ENCODE measurements at places on chromosomes 5 and 9.

- no peak for DNase-seq
These were observed 3.5 kb downstream of the LMX1B start for GRCh38 chr9:126617003-126617822.

GRCh38 chr5:155948576-155948975 lies 378.4 kb upstream of the SGCD start:
- DNase-seq = no peak

DNA sequence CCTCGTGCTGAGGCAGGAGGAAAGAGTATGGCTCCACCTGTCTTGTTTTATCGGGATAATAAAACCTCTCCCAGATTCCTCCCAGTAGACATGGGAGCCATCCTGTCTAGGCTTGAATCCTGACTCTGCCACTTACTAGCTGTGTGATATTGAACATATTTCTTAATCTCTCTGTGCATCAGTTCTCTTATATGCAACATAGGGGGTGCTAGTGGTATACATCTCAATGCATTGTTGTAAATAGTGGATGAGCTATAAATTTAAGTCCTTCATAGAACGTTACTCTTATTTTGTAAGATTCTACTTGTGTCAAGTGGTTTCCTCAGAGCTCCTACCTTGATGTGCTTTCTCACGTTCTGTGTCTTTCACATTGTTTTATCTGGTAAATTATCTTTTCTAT lies 417.7 kb upstream of the POU5F2 start:
- no peak for DNase-seq

DNA sequence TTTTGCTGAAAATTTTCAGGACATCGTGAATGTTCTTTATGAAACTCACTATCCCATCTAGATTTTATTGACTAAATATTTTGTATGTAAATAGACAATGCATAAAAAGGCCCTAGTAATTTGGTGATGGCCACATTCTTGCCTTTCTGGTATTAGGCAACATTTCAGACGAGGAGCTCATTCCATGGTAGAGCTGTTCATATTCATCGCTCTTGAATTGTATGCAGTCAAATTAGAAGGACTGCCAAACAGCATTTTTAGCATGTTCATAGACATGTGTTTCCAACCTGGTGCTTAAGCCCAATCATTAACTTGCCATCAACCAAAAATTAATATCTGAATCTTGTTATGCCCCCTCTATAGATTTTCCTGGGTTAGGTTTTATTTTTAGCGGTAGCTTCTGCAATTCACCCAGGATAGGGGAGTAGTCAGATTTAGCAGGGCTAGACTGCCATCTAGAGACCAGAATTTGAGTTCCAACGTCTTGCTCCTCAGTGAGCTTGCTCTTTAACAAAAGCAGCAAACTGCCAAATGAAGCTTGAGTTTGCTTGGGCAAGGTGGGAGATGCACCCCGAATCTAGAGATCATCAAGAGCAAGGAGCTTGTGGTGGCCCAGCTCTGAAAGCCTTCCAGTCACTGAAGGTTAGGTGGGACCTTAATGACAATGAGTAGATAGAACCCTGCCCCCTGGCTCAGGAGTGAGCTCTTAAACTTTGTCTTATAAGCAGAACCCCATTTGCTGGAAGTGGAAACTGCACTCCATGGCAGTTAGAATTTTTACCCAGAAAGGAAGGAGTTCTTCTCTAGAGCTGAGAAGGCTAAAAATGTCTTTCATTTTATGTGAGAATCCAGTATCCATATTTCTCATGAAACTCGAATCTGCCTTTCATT lies 456.2 kb downstream of the RASEF start:
- DNase-seq = peak; percentile 38

DNA sequence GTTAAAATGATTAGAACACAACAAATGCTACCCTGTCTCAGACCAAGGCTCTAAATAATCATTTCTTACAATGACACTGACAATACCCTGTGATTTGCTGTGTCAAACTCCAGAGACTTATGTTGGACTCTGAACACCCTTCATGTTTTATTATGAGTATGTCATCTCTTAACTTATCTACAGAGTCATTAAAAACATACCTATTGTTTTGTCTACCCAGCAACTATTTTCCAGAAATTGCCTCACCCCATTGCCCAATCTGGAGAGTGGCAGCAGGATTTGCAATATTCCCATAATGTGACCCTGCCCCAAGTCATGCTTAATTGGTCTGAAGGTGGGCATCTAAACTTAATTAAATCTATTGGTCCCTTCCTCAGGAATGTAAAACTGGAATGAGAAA lies 23.0 kb upstream of the KIF2A start:
- DNase-seq = no peak

DNA sequence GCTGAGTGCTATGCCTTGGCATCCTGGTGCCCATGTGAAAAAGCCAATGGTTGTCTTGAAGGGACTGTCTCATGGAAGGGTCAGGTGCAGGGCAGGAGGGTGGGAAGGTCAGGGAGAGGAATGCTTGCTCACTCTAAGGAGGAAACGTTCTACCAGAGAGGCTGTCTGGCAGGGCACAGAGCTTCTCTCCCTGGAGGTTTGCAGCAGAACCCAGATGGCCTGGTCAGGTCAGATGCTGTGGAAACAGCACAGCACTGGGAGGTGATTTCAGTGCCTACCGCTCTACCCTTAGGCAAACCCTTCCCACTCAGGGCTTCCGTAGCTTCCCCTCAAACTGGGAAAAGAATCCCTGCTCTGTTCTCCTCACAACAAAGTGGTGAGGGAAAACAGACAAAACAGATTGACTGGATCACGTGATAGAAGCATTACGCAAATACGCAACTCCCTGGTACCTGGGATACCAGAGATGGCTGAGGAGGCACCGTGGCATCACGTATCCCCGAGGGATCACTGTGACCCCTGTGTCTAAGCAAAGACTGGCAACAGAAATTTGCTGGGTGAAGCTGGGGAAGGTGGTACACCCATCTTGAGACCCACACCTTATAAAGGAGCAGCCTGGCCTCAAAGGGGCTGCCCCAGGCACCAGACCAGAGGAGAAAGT lies 3.9 kb upstream of the MGAT1 start:
- DNase-seq = no peak

GRCh38 chr9:131809941-131810344 lies 70.1 kb upstream of the RAPGEF1 start:
- no peak for DNase-seq

DNA sequence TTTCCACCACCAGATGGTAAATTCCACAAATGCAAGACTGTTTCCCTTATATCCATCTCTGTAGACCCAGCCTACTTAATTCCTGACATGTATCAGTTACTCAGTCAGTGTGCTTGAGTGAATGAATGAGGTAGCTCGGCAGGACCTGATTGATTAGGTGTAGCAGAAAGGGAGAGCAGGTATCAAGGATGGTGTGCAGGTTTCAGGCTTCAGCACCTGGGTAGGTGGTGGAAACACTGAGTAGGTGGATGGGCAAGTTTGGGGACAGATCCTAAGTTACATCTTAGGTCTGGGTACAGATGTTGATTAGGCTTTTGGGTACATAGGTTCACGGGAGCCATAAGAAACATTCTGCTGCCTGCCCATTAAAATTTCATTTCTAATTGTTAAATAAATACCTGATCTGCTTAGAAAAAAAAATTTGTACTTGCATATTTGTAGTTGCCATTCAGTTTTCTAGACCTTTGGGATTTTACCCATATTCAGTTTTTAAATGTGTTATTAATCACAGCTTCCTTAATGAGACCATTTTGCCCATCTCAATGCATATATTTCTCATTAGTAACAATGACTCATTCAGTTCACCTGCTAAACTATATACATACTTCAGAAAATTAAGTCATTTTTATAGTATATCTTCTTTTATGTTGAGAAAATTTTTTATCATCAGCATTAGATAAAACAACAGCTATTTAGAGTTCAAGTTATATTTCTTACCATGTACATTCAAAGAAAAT lies 111.8 kb downstream of the INIP start:
- DNase-seq = no peak

GRCh38 chr5:175797521-175798038 lies 73.8 kb upstream of the CPLX2 start:
- no peak for DNase-seq

Measured in bone marrow (tissue), 2 donors.